ENCODE measurements at places on chromosomes 2 and 18.

- DNase-seq = no peak
Observed at GRCh38 chr2:132977812-132978529, 308.0 kb upstream of the LYPD1 start.

DNA sequence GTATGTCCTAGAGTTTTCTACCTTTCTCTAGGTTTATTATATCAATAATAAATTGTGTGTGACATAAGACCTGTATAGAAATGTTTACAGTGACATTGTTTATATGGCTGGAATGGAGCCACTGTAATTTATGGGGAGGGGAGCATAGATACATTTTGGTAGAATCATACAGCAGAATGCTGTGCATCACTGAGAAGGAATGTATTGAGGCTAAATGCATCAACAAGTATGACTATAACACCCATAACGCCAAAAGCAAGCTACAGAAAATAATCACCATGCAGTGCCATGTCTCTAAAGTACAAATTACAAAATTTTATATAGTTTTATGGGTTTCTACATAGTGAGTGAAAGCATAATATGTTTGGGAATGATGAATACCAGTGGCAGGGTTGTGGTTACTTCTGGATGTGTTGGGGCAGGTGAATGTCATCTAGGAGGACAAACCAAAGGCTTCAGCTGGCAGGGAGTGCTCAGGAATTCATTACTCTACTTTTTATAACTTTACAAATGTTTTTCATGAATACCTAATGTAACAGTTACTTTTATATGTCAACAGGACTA is 226.0 kb upstream of the NETO1 start:
- DNase-seq = no peak

GRCh38 chr18:73737990-73738389 is 409.6 kb downstream of the FBXO15 start:
- no peak for DNase-seq

DNA sequence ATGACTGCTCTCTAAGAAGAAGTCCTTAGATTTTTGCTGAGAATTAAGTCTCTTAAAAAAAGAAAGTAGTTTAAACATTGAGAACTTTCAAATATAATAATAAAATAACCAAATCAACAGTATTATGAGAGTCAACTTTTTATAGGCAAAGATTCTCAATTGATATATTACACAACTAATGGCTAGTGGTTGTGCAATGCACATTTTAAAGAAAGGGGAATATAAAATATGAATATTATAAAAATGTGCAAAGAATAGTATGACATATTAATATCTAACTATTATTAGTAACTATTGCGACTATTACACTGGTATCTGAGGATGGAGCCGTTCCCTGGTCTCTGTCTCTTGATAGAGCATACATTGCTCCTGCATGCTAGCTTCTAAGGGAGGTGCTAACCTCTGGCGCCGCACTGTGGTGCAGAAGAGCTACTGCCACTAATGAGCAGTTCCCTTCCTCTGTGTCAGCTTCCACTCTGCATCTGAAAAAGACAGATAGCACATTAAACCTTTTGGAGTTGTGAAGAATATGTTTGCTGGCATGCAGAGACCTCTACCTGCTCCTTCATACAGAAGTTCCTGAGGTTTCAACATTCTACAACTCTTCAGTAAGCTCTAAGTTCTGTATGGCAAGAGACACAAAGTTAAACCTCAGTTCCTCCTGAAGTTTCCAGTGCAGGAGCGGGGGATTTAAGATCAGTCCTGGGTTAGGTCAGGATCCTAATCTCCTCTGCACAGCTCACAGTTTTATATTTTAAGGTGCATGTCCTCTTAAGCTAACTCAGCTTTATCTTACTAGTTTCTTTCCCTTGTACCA is 3.5 kb upstream of the SLC9A2 start:
- peak; percentile 22 for DNase-seq

GRCh38 chr2:151670846-151671597 is 63.3 kb downstream of the NEB start:
- DNase-seq = no peak
